Left colon (tissue), 2 donors: ENCODE measurements at places on chromosomes 6 and 20. TPM values are rescaled to one million over a fixed set of nuclear protein-coding genes. Genes with fewer than 3 reads are reported as not detected.
A peak's percentile ranks its signal among the peaks of the same experiment; 100 is the strongest.

The TUBB1 gene
- not detected for total RNA-seq

GRCh38 chr6:12069891-12070529, 57.9 kb downstream of the HIVEP1 start:
- no peak for DNase-seq

- DNase-seq, result no peak
Observed at GRCh38 chr20:54681869-54682268, 206.5 kb downstream of the DOK5 start.

GRCh38 chr6:5744497-5744896, 262.2 kb downstream of the NRN1 start:
- peak; percentile 60 for DNase-seq

GRCh38 chr6:134003542-134003951, 48.9 kb downstream of the SLC2A12 start:
- DNase-seq, result no peak

The PRPH2 gene
- total RNA-seq, result 0.40 TPM

DNA sequence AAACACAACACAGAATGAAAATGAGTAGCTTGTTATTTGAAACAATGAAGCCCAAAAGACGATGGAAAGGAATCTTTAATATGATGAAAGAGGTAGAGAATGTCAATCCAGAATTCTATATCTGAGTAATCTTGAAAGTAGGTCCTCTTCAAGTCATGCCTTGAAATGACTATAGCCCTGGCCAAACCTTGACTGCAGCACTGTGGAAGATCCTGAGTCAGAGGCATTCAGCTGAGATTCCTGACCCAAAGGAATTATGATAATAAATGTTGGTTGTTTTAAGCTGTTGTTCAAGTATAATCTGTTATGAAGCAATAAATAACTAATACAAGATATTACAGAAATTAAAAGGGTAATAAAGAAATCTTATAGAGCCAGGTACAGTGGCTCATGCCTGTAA, 64.8 kb downstream of the IBTK start:
- no peak for DNase-seq

DNA sequence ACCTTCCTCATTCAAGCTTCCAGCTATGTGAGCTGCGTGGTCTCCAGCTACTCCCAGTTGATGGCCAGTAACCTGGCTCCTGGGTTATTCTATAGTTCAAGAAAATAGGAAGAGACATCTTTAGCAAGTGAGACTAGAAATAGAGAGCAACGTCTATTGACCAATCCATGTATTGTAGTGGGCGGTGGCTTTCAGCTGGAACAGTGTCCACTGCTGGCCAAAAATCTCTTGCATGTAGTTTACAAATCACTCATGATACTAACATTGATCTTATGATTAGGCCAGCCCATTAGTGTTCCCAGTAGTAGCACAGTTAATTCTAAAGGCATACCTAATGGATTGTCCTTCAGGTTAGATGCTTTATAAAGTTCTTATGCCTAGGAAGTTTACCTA, 58.9 kb upstream of the SCP2D1 start:
- DNase-seq, result no peak

The PROKR2 gene
- not detected for total RNA-seq
